ENCODE measurements at places on chromosomes 5 and 9.

DNA sequence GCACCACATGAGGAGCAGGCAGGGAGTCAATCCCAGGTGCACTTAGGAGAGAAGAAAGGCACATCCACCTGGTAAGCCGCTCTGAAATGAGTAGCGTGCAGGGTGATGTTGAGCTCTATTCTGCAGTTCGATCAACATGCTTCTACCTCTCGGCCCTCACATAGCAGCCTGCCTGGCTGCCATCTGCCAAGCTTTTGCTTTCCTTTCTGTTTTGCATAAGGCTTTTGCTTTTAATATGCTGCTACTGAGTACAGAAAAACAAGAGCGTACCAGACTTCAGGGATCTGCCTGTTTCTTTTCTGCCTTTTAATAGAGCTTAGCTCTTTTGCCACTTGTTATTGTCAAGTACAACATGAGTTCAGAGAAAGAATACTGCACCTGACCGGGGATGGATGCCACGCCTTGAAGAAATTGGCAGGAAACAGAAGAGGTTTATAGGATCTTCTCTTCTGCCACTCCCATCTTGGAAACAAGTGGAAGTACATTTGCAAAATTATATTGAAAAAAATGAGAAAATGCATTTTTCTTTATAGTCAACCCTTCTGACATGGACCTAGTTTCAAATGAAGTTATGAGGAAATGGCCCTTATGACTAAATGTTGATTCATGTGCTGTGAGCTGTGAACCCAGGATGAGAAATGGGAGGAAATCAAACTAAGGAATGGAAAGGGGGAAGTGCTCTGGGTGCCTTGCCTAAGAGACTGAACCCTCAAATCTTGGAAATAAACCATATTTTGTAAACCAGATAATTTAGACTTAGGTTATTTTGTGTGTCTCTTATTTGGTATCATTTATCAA is 4.0 kb upstream of the FCHO2 start:
- no peak for DNase-seq

DNA sequence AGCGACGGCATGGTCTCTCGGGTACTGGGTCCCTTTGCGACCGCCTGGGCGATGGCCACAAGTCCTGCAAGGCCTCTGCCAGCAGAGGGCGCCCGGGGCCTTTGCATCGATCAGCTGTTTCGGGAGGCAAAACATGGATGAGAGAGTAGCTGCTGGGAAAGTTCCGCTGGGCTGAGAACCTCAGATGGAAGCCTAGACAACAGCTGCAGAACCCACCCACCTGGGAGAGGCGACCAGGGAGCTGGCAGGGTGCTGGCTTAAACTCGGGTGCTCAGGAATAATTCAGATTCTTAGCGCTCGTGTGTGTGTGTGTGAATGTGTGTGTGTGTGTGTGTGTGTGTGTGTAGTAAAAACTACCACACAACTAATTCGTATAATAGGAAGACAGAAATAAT is 50.0 kb downstream of the TRIM32 start:
- no peak for DNase-seq

GRCh38 chr5:124910354-124911016 is 164.0 kb upstream of the ZNF608 start:
- no peak for DNase-seq

GRCh38 chr9:133274236-133275104 is 531 bp downstream of the ABO start:
- DNase-seq = no peak

DNA sequence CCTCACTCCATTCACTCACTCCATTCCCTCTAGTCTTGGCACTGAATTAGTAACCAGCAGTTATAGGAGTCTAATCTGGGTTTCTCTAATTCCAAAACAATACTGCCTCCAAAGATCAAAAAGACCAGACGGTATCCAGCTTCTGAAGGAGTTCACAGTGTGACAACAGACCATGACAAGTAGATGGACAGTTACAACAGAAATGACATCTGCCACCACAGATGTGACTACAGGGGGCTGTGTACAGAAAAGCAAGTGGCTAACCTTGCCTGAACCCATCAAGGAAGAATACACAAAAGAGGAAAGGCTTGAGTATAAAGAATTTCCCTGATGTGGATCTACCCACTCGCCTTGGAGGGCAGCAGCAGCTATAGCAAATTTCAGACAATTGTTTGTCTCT is 112.4 kb downstream of the ACTL7B start:
- DNase-seq = no peak

DNA sequence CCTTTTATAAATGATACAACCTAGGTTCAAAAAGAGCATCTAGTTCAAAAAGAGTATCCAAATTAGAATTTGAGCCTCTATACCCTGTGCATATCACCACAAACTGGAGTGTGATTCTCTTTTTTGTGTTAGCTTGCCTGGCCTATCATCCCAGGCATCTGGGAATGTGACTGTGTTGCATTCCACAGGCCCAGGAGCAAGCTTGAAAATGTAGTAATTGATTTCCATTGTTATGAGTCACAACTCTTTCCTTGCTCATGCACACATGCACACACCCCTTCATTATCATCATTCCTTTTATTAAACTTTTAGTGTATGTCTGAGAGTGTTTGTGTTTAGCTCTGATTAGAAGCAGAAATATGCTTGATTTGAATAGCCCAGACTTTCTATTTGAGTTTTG is 75.2 kb downstream of the FCHO2 start:
- no peak for DNase-seq

- DNase-seq = no peak
These were observed 326.5 kb downstream of the SH3GL2 start for GRCh38 chr9:17905366-17905765.

GRCh38 chr9:33452828-33453271 is 5.5 kb upstream of the AQP3 start:
- DNase-seq = no peak

DNA sequence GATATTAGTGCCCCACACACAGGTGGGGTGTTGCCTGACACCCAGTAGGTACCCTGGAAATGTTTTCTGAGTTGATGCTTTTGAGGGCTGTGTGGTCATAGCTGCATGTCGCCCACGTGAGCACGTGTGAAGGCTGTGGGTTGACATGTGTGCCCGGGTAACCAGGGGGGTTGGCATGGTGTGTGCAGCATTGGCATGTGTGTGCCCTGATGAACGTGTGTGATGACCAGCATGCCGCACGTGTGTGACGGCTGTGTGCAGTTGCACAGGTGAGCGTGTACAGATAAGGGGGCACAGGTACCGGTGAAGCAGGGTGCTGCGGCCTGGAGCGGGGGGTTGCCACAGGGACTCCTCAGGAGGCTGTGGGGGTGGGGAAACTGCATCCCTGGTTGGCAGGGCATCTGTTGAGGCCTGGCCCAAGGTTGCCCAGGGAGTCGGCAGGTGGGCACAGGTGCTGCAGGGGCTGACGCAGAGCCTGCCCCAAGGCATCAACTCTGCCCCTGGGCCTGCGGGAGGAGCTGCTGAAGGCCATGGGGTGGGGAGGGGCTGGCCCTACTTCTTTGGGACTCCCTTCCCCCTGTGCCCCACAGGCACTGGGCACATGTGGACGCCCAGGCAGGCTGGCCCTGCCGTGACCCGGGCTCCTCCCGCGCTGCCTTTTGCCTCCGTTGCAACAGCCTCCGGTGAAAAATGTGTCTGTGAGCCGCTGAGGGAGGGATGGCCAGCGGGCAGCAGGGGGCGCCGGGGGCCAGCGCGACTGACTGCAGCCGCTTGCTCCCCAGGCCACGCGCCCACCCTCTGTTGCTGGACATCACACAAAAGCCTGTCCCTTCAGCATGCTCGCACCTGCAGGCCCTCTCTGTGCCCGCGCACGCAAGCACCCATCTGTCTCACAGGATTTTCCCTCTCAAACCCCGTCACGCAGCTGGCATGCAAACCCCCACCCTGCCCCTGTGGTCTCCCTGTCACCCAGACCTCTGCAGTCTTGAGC is 2.2 kb downstream of the UNC5A start:
- no peak for DNase-seq

GRCh38 chr5:603081-603998 is 8.8 kb upstream of the CEP72 start:
- DNase-seq = no peak

- DNase-seq = no peak
These were observed 266.8 kb downstream of the NDUFS4 start for GRCh38 chr5:53827211-53827651.

DNA sequence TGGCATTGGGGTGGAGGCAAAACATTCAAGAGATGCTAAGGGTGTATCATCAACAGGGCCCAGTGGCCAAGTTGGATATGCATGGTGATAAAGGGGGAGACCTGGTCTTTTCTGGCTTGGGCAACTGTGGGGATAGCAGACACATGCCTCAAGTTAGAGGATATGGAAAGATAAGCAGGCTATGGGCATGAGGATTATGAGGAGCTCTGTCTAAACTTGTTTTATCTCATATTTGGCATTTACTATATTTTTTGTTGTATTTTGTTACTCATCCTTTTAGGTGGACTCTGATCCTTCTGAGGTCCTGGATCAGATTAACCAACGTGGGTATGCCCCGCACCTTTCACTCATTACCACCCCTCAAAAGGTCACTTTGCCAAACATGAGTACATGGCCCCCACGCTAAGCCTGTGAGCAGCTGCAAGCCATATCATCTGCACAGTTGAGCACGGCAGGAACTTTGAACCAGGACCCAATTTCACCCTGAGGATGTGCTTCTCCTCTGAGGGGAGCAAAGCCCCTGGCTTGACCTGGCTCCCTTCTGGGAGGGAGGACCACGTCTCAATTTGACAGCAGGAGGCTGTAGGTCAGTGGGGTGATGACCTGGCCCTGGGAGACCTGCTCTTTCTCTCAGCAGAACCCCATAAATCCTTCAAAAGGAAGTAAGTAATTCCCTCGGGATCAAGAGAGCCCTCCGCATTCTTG is 71.1 kb upstream of the CD180 start:
- no peak for DNase-seq

- no peak for DNase-seq
These were observed 108.7 kb downstream of the RXRA start for GRCh38 chr9:134434894-134435506.

DNA sequence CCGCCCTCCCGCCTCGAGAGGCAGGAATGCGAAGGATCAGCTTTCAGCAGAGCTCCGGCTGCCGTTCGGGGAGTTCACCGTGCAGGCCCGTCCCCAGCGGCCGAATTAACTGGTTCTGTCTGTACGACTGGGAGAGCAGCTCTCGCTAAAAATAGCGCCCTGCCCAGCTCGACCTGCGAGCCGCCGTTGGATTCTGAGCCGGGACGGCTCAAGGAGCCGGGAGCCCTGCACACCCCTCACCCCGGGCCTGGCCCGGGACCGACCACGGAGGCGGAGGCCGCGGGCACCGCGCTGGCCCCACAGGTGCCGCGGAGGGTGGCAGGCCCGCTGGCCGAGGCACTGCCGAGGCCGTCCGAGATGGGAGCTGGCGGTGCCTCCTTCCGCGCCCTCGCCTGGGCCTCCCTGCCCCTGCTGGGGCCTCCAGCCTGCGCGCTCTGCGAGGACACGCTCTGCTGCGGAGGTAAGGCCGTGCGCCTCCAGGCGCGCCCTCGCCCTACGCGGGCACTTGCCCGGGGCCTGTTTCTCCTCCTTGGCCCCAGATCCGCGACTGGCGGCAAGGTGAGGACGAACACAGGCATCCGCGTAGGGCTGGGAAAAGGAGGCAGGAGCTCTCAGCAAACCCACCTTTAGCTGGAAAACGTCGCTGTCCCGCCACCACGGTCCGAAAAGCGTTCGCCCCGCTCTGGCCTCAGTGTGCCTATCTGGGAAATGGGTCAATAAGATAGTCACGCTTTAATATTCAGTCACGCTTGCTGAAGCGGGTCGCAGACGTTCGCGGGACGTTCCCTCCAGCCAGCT is 53.1 kb upstream of the DAB2IP start:
- DNase-seq = no peak

DNA sequence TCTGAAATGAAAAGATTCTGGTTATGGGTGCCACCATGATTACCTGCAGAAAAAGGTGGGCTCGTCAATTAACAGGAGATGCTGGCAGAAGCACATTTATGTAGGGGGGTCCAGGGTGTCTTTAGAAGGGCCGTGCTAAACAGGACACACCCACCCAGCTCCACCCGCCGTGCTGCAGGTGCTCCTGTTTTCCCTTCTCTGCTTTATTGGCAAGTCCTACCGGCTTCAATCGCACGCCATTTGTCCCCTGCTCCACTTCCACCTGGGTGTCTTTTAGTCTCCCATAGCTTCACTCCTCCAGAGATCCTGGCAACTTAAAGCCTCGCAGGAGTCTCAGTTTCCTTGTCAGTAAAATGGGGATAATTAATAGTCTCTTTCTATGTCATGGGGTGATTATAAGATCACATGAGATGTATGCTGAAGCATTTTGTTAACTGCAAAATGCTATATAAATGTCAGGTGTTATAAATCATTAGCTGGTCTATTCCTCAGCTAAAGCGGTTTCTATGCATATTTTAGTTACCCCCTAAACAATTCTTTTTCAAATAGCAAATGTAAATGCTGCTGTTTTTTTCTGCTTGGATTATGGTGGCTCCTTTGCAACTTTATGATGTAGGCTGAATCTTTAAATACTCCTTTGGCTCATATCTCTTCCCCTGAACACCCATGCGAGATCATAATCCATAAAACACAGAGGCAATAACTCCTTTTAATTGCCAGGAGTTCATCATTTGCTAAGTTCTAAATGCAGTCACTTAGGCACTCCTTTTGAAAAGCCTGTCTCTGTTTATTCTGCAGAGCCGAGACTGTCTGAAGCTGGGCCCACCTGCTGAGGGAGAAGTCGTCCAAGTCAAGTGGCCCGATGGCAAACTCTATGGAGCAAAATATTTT is 406.9 kb downstream of the KDM4C start:
- DNase-seq = peak; percentile 65

Data from NCI-H187 treated with DMSO at 0.1 percent for 48 hours (cell line).